Kidney (tissue), 22 donors: ENCODE measurements at places on chromosomes 5 and 9. TPM values are rescaled to one million over a fixed set of nuclear protein-coding genes. Genes with fewer than 3 reads are reported as not detected.

GRCh38 chr9:129624168-129624759, 1.7 kb upstream of the NTMT1 start:
- peak; percentile 72 for DNase-seq

GRCh38 chr5:78127875-78128274, 166.6 kb downstream of the AP3B1 start:
- no peak for DNase-seq

DNA sequence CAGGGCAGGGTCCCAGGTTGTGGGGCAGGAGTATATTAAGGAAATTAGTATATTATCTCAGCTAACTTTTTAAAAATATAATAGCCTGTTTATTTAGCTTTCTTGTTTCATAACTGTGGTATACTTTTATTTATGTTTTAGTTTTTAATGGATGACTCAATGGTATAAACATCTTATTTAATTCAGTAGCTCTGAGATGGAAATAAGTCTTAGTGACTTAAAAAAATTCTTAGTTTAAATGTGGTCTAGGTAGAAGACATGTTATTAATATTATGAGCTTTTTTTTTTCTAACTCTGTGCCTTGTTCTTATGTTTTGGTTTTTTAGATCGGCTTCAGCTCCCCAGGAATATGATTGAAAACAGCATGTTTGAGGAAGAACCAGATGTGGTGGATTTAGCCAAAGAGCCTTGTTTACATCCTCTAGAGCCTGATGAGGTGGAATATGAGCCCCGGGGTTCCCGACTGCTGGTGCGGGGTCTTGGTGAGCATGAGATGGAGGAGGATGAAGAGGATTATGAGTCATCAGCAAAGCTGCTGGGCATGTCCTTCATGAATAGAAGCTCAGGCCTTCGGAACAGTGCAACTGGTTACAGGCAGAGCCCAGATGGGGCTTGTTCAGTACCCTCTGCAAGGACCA, 43.1 kb downstream of the LNPEP start:
- DNase-seq = no peak

DNA sequence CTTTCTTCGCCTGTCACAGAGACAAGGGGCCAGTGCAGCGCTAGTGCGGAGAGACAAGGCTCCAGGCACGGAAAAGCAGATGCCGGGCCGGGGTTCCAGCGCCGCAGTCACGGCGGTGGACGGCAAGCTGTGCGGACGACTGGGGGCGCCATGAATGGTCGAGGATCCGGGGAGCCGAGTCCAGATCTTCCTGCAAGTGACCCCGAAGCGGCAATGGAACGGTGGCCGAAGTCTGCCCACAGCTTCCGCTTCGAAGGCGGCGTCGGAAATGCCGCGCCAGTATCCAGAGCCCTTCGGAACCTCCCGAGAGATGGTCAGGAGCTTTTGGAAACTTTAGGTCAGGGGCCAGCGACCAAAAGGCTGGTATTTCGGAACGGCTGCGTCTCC, 601 bp upstream of the FAF2 start:
- no peak for DNase-seq

- DNase-seq = no peak
These were observed 33.2 kb downstream of the YTHDC2 start for GRCh38 chr5:113546703-113547183.

- no peak for DNase-seq
These were observed 35.0 kb upstream of the DMRT1 start for GRCh38 chr9:806285-807156.

- DNase-seq = no peak
These were observed 352.4 kb downstream of the GLIS3 start for GRCh38 chr9:3947588-3947845.

GRCh38 chr5:140141241-140141640, 15.5 kb downstream of the IGIP start:
- DNase-seq = no peak

DNA sequence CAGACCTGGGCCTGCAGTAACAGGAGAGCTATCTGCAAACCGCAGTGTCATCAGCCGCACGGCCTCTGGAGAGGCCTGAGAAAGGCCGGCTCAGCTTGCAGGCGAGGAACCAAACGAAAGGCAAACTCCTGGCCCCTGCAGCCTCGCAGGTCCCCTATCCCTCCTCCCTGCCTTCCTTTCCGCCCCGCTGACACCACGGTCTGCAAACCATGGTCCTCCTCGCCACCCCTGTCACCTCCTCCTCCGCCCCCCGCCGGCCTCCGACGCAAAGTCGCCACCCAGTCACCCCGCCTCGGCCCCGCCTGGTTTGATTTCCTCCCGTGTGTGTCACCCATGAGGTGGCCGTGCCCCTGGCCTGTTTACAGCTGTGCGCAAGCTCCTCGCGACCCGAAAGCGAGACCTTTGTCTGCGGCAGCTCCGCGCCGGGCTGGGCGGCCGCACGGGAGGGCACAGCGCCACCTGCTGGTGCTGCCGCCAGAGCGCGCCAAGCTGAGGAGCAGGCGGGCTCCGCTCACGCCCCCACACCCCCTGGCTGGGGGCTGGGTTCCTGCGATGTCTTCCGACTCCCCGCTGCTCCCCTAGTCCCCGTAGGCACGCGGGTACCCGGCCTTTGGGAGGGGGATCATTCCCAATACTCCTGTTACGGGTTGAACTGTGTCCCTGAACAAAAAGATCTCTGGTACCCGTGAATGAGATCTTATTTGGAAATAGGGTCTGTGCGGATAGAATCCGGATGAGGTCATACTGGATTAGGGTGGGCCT, 19.4 kb downstream of the GBGT1 start:
- peak; percentile 89 for DNase-seq

DNA sequence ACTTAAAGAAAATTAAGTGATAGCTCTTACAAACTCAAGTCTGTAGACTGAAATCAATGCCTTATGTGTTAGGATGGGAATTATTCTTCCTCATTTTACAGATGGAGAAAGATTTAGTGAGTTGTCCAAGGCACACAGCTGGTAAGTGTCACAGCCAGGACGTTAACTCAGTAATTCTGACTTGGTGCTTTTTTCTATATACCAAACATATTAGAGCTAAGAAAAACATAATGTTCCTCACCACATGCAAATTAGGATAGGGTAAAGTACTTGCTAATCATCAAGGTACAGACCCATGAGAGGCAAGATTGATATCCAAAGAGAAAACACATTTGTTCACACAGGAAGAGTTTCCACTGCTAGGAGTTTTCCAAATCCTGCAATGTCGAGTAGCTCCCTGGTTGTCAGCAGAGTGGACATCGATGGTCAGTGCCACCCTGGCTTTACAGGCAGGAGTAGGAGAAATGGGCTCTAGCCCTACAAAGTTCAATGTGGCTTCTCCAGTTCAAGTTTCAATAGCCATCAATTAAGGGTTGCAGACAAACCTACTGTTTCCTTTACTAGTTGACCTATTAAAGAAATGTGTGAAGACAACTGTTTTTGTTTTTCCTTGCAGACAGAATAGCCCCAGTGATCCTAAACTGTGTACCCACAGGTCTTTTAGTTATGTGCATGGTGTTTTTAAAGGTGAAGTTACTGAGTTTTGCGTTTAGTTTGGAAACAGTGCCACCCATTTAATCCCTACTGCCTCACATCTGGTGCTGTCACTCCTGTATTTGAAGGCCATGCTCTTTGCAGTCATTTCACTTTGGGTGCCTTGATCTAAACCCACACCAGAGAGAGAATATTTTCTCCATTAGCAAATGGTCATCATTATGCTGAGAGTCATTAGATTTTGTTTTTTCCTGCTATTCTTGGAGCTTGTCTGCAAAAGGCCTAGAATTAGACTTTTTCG, 460.8 kb upstream of the SMARCA2 start:
- peak; percentile 32 for DNase-seq

DNA sequence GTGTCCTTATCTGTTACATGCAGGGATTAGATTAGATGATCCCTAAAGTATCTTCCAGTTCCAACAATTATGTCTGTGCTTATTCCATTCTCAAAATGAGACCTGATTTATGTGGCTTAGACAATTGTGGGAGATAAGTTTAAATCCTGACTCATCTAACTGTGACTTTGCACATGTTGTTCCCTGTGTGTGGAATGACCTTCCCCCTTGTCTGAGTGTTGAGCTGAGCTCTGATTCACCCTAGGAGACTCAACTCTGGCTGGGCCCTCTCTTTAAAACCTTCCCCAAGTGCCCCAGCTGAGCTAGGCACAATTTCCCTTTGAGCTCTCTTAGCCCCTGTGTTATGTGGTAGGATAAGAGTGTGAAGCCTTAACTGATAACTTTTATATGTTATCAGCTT, 118.9 kb upstream of the ELL2 start:
- DNase-seq = no peak

The CNTFR gene
- 3.7 TPM for total RNA-seq

The RANBP6 gene
- total RNA-seq = 19.5 TPM

The CYSRT1 gene
- total RNA-seq = 0.94 TPM

The TEX48 gene
- not detected for total RNA-seq

The WWC1 gene
- 174 TPM for total RNA-seq

The CNOT8 gene
- 40.4 TPM for total RNA-seq
